ENCODE measurements at places on chromosomes 11 and 22. TPM values are rescaled to one million over a fixed set of nuclear protein-coding genes. Genes with fewer than 3 reads are reported as not detected.

- DNase-seq = no peak
Measured at GRCh38 chr11:46249938-46250744, 27.3 kb upstream of the CREB3L1 start.

GRCh38 chr11:85844439-85845123, 10.6 kb upstream of the CCDC83 start:
- no peak for DNase-seq

DNA sequence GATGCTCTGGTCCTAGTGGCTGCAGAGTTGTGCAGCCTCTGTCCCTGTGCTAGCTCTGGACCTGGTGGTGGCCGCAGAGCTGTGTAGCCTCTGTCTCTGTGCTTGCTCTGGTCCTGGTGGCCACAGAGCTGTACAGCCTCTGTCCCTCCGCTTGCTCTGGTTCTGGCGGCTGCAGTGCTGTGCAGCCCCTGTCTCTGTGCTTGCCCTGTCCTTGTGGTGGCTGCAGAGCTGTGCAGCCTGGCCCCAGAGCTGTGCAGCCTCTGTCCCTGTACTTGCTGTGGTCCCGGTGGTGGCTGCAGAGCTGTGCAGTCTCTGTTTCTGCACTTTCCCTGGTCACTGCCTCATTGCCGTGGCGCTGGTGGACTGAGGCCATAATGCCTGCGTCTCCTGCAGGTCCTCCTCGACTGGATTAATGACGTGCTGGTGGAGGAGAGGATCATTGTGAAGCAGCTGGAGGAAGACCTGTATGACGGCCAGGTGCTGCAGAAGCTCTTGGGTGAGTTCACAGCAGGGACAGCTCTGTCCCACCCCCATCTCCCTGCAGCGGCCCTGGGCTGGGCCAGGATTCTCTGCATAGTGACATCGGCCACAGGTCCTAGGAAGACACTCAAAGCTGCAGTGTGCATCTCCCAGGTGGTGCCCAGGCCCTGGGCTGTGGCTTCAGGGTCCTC, 61.9 kb upstream of the PARVG start:
- DNase-seq = no peak

APOBEC3H gene
- not detected for polyA plus RNA-seq

DRICH1 gene
- polyA plus RNA-seq = not detected
